ENCODE measurements at places on chromosomes 2 and 18.

DNA sequence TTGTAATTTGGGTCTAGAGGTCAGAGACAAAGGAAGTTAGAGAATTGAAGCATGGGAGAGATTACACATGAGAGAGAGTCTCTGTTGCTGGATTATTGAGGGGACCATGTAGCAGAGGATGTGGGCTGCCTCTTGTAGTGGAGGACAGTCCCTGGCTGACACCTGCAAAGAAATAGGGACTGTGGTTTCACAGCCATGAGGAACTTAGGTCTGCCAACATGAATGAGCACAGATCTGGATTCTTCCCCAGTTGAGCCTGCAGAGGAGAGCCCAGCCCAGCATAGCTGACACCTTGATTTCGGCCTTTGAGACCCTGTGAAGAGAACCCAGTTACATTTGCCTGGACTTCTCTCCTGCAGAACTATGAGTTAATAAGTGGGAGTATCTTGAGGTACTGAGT, 179.5 kb upstream of the TWIST2 start:
- DNase-seq, result no peak

DNA sequence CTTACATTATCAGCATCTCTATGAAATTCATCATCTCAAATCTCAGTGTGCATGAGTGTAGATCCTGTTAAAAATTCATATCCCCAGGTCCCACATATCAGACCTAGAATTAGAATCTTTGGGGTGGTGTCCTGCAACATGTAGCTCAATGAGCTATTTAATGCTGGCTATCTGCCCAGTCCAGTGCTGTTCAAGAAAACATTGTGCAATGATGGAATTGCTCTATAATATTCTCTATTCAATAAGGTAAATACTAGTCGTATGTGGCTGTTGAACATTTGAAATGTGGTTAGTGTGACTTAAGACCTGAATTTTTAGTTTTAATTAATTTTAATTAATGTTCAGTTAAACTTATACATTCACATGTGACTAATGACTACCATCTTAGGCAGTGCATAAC, 127.4 kb downstream of the NOL4 start:
- no peak for DNase-seq

- DNase-seq, result no peak
These were observed 587.2 kb upstream of the NXPH2 start for GRCh38 chr2:139367416-139367815.

GRCh38 chr18:384897-385296, 115.6 kb downstream of the COLEC12 start:
- DNase-seq, result no peak

- DNase-seq, result no peak
These were observed 48.7 kb upstream of the TANK start for GRCh38 chr2:161111531-161111930.

- DNase-seq, result no peak
These were observed 104.4 kb upstream of the IL1R2 start for GRCh38 chr2:101887328-101887727.

- DNase-seq, result no peak
These were observed 40.9 kb downstream of the CLASP1 start for GRCh38 chr2:121608367-121608766.

DNA sequence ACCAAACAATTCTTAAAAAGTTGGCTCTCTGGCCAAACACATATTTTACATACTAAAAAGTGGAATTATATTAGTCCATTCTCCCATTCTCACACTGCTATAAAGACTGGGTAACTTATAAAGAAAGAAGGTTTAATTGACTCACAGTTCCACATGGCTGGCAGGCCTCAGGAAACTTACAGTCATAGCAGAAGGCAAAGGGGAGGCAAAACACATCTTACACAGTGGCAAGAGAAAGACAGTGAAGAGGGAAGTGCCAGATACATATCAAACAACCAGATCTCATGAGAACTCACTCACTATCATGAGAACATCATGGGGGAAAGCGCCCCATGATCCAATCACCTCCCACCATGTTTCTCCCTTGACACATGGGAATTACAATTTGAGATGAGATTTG, 42.6 kb downstream of the EDAR start:
- DNase-seq, result no peak

- no peak for DNase-seq
These were observed 386.1 kb downstream of the ARHGAP15 start for GRCh38 chr2:143515318-143515717.

DNA sequence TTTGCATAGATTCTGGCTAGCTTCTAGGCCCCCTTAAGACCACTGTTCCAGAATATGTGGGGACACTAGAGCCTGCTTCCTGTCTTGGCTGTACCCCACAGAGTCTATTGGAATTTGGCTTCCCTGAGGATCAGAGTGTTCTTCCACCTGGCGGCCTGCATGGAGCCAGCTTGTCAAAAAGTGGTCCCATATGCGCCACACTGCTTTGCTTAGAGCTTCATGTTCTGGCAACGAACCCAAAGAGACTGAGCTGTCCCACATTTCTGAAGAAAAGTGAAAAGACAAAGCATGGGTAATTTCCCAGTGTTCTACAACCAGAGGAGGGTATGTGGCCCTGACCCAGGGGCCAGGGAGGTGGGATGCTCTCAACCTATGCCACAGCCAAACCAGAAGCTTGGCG, 52.7 kb upstream of the FZD7 start:
- no peak for DNase-seq

- no peak for DNase-seq
These were observed 222.9 kb downstream of the NDUFA10 start for GRCh38 chr2:239802185-239802649.

DNA sequence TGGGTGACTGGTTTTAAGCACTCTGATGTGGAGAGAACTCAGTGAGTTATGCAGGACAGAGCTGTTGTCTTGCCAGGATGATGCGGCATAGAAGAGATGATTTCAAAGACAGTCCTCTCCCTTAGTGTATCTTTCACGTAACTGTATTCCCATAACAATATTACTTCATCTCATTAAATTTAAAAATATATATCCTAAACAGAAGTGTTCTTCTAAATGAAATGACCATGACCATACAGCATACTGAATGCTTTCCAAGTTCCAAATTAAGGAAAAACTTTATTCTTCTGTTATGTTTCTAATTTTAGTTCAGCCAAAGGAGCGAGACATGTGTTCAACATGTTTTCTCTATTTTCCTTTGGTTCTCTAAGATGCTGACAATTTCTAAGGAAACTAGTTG, 600.1 kb upstream of the FSHR start:
- DNase-seq, result no peak

- peak; percentile 43 for DNase-seq
These were observed 130.9 kb downstream of the ANTXR1 start for GRCh38 chr2:69143748-69144360.

- no peak for DNase-seq
These were observed 404.0 kb downstream of the TMEM182 start for GRCh38 chr2:103165836-103166235.

- DNase-seq, result no peak
These were observed 1354.6 kb upstream of the NRXN1 start for GRCh38 chr2:52386433-52387030.

GRCh38 chr2:204023088-204023487, 86.5 kb downstream of the ICOS start:
- no peak for DNase-seq

DNA sequence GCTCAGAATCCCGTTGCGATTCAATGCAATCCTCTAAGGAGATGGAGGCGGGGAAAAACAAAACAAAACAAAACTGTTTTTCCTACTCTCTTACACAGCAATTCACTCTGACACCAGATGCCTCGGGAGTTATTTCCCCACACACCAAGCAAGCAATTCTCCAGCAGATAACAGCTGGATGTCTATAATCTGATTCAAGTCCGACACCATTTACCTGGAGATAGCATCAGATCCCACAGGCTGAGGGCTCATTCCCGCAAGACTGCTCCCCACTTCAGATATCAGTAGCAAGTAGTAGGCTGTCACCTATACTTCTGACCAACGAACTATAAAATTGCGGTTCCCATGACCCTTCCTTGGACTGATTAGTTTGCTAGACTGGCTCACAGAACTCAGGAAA, 58.7 kb downstream of the DTNB start:
- DNase-seq, result no peak

GRCh38 chr18:56175330-56176001, 462.9 kb downstream of the TXNL1 start:
- DNase-seq, result peak; percentile 44

DNA sequence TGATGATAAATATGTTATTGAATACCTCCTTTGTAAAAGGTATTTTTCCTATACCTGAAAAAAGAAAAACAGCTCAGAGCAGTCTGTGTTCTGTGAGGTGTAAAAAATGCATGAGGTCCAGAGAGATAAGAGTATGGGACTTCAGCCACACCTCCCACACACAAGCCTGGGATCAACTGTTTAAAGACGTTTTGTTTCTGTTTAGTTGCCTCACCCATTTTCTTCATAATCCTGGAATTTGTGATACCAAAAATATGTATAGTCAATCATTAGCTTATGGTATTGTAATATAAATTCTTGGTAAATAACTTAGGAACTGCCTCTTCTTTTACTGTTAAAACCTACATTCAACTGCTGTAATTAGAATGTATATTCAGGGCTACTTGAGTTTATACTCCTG, 1322.9 kb upstream of the TMEFF2 start:
- DNase-seq, result peak; percentile 16

DNA sequence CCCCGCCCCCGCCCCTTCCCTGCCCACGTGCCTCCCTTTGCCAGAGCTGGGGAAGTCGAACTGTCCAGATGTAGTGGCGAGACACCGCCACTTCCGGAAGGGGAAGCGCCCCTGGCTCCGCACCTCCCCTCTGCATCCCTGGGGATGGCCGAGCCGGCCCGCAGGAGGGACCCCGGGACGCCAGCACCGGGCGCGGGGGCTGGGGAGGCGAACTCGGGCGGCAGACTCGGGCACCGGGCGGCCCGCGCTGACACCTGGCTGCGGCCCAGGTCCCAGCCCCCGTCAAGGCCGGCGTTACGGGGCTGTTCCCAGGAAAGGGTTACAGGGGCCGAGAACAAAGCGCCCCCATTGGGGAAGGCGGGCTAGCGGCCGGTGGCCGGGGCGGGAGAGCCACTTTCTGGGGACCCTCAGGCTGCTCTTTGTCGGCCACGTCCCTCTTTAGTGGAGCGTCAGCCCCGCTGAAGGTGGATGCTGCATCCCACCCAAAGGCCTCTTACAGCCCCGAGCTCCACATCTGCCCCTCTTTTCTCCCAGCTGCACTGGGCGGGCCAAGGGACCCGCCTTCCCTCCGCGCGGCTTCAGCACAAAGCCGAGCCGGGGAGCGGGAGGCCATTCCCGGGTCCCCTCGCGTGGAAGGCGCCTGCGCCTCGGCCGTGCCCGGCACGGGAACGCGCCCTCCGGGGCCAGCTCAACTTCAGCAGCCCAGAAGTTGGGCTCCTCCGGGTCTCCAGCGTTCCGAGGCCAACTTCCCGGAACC, 1.3 kb downstream of the SDC1 start:
- peak; percentile 82 for DNase-seq

- no peak for DNase-seq
These were observed 21.9 kb downstream of the GATA6 start for GRCh38 chr18:22191346-22191695.

DNA sequence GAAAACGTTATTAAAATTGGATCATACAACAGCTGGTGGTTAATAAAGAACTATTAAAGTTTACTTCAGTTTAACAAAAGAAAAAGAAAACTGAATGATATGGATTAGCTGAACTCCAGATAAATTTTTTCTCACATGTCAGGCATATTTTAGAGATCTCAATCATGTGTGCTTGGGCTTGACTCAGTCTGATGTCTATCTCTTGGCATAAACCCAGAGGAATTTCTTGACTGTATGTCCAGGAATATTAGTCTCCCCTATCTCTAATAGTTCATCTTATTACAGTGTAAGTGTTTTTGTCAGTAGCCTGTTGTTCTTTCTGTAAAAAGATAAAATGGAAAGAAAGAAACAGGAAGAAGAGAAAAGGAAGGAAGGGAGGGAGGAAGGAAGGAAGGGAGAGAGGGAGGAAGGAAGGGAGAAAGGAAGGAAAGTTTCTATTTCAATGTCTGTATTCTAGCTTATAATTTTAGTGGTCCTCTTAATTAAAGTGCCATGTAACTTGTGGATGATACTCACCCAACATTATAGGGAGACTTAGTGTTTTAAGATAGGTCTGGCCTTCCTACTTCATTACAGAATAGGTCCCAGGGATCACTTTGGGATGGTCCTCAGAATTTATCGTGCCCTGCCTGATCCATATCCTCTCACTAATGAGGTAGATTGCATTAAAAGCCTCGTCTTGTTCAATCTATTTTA, 99.7 kb upstream of the UGP2 start:
- DNase-seq, result peak; percentile 48

DNA sequence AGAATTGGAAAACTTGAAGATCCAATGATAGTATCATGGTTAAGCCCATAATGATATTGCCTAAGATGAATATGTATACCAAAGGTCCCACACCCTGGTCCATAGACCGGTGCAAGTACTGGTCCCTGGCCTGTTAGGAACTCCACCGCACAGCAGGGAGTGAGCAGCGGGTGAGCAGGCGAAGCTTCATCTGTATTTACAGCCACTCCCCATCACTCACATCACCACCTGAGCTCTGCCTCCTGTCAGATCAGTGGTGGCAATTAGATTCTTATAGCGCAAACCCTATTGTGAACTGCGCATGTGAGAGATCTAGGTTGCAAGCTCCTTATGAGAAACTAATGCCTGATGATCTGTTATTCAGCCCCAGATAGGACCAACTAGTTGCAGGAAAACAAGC, 402.4 kb downstream of the EPHA4 start:
- no peak for DNase-seq

GRCh38 chr18:10249270-10249669, 205.2 kb upstream of the APCDD1 start:
- DNase-seq, result no peak

Data from adipocyte (in vitro differentiated cells).